ENCODE measurements at places on chromosomes 2 and 18.

DNA sequence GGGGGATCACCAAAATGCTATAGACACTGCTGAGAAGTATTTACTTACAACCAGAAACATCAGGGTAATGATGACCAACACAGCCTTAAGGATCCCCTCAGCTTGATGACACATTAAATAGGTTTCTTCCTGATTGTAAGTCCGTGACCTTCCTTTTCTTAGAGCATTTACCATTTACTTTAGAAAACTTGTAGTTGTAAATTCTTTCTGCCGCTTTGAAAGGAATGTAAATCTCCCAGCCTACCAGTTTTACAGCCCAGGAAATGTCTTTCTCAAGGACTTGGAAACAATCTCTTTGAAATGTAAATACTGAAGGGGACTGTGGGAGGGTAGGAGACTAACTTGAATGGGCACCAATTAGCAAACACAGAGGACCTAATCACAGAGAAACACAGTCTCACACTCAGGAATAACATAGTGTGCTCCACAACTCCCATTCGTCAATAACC is 278.6 kb downstream of the DSC3 start:
- DNase-seq = no peak

DNA sequence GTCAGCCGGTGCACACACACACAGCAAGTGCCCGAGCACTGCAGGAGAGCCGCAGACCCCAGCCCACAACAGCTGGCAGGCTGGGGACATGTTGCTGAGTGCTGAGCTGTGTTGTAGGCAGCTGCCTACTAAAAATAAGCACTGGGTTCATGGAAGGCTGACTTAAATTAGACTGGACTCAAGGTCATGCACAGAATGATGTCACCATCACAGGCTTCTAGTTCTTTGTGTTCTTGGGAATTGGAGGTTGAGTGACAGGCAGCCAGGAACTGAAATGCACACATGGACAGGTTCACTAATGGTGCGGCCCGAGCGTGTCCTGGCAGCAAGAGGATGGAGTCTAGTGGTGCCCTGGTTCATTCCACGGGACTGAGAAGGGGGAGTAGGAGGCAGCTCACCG is 71.3 kb downstream of the VWA3B start:
- no peak for DNase-seq

DNA sequence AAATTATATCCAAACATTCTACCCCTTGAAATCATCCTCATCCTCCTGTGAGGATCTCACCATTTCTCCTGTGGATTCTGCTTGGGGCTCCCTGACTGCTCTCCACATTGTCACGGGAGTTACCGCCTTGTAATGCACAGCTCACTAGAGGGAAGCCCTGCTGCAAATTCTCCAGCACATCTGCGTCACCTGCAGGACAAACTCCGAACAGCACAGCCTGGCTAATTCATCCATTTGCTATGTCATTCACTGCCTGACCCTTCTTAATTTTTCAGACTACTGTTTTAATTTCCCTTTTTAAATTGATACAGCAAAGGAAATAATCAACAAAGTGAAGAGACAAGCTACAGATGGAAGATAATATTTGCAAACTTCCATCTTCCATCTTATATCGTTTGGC is 627.4 kb downstream of the FBXO15 start:
- DNase-seq = no peak

DNA sequence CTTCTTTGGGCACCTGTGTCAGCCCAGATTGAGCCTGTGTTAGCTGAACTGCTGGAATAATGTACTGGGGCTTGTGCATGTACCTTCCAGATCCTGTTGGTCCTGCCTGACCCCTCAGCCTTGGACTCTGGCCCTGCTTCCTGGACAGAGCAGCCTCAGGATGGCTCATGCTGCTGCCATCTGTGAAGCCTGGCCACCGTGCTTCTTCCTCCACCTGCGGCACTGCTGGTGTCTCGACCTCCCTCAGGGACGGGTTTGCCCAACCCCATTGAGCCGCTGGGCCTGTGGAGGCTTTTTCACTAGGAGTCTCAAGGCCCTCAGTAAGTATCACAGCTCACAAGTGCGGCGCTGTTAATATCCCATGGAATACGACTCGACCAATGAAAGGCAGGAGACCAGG is 342.7 kb downstream of the TGIF1 start:
- no peak for DNase-seq

GRCh38 chr18:60193780-60194179 is 178.8 kb downstream of the MC4R start:
- no peak for DNase-seq

- DNase-seq = peak; percentile 46
Measured at GRCh38 chr2:230942920-230943896, 18.2 kb upstream of the GPR55 start.

GRCh38 chr2:165820296-165820695 is 26.2 kb upstream of the GALNT3 start:
- DNase-seq = no peak

DNA sequence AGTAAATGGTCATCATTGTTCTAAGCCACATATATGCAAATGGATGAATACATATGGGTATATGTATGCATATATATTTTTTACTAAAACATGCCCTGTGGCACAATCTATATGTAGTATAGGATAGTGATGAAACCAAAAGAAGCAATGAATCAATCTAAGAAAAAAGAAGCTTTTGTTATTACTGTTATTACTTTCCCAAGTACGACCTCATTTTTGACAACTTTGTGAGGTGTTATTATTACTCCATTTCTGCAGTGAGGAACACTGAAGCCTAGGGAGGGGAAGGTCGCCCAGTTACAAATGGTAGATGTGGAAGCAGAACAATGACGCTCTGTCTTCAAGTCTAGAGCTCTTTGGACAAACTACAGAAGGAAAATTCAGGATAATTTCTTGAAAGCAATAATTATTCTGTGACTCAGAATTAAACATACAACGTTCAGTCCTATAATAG is 38.3 kb downstream of the STAT4 start:
- no peak for DNase-seq

- DNase-seq = no peak
Measured at GRCh38 chr2:223860809-223861738, 23.7 kb upstream of the AP1S3 start.

DNA sequence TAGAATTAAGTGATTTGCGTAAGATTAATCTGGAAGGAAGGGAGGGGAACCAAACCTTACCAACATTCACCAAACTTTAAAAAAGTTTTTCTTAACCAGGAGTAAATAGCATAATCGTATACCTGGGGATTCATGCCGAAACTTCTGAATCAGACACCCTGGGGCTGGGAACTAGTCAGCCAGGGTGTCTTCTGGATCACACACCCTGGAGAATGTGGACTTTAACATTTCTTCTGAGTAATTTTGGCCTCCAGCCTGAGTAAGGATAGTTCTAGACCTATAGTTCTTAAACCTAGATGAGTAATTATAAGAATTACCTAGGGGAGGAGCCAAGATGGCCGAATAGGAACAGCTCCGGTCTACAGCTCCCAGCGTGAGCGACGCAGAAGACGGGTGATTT is 44.1 kb upstream of the MEIS1 start:
- DNase-seq = no peak

GRCh38 chr2:149039213-149039724 is 770 bp downstream of the LYPD6B start:
- DNase-seq = no peak

DNA sequence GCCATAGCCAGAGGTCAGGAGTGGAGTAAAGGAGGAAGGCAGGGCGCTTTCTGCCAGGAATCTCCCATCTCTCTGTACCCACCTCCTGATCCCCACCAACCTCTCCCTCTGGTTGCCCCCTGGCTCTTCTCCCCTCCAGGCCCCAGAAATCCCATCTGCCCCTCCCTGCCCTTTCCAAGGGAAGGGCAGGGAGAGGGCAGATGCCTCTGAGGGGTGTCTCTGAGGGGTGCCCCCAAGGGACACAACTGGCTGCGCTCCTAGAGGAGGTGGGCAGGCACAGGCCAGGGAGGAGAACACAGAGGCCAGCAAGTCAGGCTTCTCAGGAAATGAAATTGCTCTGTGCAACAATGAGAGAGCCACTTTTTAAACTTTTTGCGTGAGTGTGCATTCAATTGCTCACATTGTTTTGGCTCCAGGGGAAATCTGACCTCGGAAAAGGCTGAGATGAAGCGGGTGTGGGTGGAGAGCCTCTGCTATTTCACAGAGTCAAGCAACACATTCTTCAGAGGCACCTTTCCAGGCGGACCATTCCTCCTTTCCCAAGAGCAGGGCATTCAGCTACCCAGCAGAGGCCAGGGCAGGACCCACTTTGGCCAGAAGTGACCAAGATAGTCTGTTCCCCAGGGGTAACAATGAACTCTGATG is 125.5 kb downstream of the SMAD7 start:
- DNase-seq = no peak

DNA sequence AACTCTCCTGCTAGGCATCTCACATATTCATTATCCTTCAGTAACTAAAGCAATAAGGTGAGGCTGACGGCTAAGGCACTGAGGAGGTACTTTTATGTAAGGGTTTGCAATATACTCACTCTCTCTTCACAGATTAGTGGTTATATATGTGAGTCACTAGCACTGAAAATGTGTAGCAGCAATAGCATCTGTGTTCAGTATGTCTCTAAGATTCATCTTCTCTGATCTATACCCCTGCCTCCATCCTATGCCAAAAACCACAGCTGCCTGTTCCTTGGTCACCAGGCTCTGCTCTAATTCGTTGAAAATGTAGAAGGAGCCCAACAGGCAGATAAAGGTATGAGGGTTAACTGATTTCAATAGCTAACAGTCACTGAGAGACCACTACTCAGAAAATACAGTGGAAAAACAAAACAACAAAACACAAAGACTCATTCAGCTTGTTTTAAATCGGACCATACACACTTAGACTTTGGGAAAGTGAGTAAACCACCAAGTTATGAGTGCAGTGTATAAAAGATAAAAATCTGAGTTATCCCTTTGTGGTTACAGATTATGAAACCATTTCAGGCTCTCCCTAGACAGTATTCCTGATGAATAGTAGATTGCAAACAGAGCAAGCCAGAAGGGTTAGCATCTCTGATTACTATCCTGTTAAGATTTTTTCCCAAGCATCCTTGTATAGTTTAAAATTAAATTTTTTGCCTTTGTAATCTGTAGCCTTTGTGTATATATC is 75.3 kb upstream of the CYP26B1 start:
- no peak for DNase-seq

DNA sequence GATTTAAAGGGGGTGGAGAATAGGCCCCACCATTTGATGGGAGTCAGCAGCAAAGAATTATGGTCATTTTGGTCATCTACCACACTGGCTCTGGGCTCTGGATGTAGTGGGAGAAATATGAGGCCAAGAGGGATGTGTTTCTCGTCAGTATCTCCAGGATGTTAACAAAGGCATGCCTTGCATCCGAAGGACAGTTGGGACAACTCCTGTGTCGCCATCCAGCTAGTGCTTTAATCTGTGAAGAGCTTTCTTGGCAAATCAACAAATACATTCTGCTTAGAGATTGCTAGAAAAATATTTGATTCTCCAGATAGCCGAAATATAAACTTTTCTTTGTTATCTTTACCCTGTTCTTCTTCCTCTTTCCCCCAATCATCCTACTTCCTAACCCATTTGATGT is 287.1 kb upstream of the TNP1 start:
- no peak for DNase-seq

DNA sequence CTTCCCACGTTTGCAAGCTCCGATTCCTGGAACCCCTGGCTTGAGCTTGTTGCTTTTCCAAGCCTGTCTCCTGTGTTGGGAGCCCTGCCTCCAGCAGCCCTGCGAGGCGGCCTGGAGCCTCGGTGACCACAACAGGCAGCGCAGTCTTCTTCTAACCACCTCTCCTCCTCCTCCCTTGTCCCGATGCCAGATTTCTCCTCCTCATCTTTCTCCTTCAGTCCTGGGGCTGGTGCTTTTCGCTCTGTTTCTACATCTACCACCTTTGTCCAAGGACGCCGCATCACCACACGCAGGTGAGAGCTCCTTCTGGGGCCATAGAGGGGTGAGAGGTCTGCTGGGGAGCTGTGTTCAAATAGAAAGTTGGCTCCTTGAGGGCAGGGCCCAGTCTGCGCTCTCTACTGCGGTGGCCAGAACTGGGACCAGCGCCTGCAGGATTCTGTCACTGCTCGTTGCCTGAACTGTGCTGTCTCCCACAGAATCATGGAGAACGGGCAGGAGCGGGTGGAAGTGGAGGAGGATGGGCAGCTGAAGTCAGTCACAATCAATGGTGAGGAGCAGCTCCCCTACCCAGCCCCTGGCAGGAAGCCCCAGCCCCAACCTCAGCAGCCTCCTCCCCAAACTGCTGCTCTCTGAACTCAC is 3.9 kb downstream of the DNAJB2 start:
- no peak for DNase-seq

DNA sequence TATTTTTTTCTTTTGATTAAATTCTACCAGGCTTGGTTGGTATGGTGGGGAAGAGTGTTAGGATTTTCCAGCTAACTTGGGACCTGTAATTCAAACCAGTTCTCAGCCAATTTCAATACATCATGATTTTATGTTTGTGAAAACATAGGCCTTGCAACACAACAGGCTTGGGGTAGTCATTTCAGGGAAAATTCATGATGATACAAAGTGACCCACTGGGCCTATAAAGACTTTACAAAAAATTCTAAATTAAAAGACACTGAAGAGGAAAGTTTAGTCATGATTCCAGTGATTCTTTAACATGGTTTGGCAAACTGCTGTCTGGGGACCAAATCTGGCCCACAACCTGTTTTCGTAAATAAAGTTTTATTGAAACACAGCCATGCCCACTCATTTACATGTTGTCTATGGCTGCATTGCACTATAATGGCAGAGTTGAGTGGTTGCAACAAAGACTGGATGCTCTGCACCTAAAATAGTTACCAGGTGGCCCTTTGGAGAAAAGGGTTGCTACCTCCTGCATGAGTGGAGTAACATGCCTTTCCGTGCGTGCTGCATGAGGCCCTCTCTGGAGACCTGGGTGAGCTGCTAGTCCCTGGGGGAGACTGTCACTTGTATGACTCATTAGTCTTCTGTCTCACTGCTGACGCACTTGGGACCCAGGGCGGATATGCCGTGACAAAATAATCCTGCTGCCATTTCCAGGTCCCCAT is 73.6 kb downstream of the NPAS2 start:
- DNase-seq = no peak

- DNase-seq = no peak
Measured at GRCh38 chr2:173400760-173401159, 46.1 kb downstream of the CDCA7 start.

All from CD4-positive, alpha-beta T cell treated with Interferon gamma for 1 hour (primary cell).